ENCODE measurements at places on chromosomes 3 and 15.

GRCh38 chr15:33309602-33310276, 1.0 kb upstream of the RYR3 start:
- DNase-seq: no peak

GRCh38 chr3:9976721-9977709, 9.6 kb downstream of the EMC3 start:
- DNase-seq: peak; percentile 84

DNA sequence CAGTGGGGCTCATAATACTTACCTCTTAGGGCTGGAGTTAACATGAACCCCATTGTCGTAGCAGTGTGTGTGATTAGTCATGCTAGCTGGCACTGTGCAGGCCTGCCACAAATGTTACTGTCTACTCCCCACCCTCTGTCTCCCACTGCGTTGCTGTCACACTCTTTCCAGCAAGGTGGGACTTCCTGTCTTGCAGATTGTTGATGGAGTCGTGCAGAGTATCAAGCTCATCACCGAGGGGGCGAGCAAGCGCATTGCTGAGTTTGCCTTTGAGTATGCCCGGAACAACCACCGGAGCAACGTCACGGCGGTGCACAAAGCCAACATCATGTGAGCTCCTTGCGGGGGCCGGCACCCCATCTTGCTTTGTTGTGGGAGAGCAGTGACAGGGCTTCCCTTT, 12.9 kb downstream of the IDH3A start:
- no peak for DNase-seq

DNA sequence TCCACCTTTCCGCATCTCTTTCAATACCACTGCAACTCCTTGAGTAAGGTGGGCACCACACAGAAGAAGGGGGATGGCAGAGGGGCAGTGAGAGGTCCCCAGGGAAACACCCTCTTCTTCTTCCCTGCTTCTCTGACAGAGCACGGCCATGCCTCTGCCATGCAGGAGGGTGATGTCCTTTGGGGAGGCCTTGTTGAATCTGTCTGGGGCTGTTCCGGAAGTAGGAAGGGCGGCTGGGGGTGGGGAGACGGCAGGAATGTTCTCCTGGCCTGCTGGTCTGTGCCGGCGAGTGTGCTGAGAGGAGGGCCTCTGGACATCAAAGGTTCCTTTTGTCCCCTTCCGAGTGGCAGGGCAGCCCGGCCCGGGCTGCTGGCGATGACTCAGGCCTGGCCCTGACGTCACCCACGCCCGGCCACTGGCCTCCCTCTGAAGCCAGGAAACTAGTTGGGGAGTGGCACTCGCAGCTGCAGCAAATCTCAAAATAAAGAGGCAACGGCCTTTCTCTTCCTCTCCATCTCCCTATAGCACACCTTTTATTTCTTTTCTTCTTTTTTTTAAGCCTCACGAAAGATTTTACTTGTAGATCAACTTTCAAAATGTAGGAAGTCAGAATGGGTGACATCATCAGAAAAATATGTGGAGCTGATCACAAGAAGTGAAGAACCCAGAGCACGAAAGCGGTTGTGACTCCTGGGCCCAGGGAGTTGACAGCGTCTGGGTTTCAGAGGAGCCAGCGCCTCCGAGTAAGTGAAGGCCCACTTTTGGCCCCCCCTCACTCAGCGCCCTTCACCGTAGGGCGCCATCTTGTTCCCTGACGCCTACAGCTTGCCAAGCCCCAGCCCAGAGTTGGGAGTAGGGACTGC, at the start of gene ZBTB38:
TSS of gene ZBTB38 (plus strand) at position 443 of the 863 bp plus-strand sequence. CDS start 73,885 bp downstream, outside the sequence.
- DNase-seq: peak; percentile 94

DNA sequence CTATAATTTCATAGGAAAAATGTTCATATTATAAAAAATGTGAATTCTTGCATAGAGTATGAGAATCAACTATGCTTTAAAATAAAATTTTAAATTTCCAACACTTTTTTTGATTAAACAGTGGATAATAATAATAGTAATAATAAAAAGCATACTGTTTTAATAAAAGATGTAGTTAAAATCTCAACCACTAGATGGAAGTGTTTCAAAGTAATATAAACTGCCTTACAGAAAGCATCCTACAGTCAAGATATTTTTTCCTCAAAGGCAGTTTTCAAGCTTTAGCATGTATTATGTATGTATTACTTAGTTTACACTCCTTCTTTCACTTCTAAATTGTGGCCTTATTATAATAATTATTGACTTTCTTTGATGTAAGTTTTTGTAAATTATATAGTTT, 217.5 kb downstream of the CHL1 start:
- DNase-seq: no peak

- DNase-seq: no peak
Observed at GRCh38 chr15:29554531-29554930, 267.7 kb downstream of the TJP1 start.

DNA sequence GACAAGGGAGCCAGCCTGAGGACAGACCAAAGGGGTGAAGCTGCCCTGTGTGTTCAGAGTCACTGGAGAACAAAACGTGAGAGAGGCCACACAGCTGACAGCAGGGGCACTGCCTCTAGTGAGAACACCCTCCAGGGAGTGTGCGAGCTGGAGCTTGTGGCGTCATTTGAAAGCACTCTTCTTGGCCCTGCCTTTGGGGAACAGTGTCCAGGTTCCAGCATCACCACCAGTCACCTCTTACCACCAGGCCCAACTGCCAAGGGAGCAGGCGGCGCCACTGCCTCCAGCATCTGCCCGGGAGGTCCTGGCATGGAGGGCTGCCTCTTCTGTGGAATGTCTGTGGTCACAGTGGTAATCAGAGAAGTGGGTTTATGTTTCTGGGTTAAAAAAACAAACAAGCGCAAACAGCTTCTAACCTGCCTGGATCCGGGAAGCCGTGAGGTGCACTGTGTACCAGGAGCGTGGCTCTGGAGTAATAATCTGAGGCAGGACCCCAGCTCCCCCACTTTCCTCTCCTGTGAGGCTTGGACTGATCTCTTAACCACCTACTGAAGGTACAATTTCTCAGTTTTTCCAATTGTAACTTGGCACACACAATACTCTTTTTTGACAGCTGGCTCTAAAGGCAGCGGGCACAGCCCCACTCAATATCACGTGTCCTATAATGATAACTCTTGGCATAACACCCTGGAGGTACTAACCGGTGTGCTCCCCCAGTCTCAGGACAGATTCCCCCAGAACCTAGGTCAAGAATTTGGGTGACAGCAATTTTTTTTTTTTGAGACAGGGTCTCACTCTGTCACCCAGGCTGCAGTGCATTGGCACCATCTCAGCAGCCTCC, 32.2 kb upstream of the CDCP1 start:
- DNase-seq: peak; percentile 39

DNA sequence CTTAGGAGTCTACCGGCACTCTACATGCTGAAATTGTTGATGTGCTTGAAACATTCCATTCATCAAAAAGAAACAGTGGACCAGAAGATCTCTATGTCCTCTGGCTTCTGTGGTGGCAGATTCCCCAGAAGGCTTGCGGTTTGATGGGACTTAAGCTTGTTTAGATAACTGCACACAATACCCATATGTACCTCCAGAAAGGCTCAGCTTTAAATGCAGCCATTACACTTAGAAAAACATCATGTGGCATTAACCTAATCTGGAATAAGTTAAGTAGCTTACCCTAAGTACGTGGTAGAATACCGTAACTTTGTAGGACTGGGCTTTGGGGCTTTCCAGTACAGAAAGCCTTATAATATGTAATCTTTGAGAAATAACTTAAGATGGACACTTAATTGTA, 187.3 kb downstream of the RBMS3 start:
- DNase-seq: no peak

- DNase-seq: no peak
Observed at GRCh38 chr3:115293321-115293720, 146.2 kb upstream of the ZBTB20 start.

All from SW 1271 (cell line).